ENCODE measurements at places on chromosomes 7 and 10.

- DNase-seq: peak; percentile 98
These were observed 7.8 kb downstream of the RNF216 start for GRCh38 chr7:5773661-5774086.

- DNase-seq: no peak
These were observed 180.3 kb downstream of the KCNMA1 start for GRCh38 chr10:77457266-77457665.

DNA sequence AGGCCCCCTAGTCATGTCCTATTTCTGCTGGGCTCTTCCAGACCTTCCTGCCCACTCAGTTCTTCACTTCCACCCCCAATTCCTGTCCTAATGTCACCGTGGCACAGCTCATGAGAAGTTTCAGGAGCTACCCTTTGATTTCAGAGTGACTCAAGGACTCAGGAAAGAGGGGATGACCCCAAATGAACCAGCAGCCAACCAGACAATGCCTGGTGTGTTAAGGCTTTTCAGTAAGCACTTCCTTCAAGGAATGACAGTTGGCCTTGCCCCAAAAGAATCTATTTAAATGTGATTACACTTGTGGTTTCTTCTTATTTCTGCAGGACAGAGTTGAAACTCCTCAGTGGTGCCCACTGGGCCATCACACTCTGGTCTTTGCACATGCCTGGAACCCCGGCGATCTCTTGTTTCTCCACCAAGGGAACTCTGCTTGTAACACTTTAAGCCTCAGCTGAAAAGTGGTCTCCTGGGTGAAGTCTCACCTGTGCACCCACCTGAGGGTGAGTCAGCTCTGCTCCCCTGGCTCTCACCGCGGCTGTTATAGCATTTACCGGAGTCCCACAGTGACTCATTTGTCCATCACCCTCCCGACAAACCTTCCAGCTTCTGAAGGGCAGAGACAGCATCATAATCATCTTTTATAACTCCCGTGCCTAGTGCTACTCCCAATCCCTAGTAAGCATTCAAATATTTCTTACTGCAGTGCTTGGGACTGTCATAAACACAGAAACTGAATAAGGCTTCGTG, 123.0 kb upstream of the SVIL start:
- peak; percentile 80 for DNase-seq

- DNase-seq: no peak
These were observed 50.8 kb upstream of the PPP1R9A start for GRCh38 chr7:94856643-94857042.

DNA sequence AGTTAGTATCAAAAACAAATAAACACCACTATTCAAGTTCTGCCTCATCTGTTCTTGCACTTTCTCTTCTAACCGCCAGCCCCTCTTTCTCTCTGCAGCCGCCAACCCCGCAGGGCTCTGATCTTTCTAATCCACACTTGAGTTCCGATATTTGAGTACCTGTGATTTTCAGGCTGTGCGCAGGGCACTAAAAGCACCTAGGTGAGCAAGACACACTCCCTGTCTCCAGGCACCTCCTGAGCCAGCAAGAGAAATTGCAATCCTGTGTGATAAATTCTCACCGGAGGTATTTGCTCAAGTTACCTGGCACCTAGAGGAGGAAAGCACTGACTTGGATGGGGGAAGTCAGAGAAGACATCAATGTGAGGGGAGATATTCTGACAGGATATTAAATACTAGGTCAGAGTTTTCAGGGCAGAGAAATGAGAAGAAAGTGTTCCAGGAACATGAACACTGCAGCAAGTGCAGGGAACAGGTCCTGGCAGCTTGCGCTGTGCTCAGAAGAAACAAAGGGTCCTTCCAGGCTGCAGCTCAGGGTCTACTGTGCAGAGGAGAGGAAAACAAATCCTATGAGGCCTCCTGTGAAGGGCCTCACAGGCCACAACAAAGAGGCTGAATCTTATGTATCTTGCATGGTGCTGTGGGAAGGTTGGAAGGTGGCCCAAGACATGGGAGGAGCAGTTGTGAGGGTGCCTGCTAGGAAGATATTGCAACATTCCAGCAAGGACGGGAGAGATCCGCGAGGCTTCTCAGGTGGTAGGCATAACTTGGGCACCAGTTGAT, 568.7 kb upstream of the MGMT start:
- no peak for DNase-seq

Measured in RPMI7951 (cell line).